ENCODE measurements at places on chromosomes 7 and 10. TPM values are rescaled to one million over a fixed set of nuclear protein-coding genes. Genes with fewer than 3 reads are reported as not detected.

- no peak for DNase-seq
Measured at GRCh38 chr7:26480156-26480555, 188.5 kb downstream of the SNX10 start.

DNA sequence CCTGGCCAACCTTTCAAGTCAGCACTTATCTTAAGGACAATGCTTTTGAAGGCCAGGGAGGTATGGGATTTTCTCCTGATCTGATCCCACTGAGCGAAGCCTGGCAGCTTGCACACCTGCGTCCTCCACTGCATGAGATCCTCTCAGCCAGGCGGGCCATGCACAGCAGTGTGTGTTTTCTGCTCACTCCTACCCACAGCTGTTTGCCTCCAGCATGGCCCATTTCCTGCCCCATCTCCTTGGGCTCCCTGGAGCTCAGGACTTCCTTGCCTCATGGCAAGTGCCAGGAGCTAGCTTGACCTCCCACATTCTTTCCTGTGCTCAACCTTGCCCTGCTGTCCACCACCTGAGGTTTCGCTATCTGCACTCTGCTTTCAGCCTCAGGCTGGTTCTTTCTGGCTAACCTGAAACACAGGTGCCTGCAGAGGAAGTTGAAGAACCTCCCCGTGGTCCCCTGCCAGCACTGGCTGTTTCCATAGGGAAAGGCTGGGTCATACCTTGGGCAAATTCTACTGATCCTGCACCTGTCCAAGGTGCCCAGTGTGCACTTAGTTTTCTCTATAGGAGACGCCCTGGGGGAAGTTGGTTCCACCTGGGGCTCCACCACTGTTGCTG is 43.9 kb upstream of the EEPD1 start:
- no peak for DNase-seq

DNA sequence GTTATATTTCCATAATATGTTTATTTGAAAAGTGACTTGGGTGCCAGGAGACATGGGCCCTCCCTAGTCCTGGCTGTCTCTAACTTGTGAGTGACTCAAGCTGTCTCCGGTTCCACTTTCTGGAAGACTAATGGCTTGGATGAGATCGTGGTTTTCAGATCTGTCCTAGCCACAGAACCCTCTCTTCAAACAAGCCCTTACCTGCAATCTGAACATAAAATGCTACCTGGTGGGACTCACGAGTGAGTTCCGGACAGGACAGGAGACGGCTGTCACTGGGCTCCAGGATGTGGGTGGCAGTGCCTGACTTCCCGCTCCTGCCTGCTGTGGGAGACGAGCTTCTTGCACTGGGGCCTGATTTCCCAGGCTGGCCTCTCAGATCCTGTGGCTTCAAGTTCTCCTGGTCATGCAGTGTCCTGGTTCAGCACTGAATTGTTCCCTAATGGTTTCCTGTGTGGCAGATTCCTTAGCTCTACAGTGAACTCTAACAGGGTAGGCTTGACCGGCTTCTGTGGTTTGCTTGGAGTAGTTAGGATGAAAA is 26.0 kb upstream of the PFKFB3 start:
- no peak for DNase-seq

- no peak for DNase-seq
Measured at GRCh38 chr7:129089521-129090212, 34.8 kb upstream of the TNPO3 start.

DNA sequence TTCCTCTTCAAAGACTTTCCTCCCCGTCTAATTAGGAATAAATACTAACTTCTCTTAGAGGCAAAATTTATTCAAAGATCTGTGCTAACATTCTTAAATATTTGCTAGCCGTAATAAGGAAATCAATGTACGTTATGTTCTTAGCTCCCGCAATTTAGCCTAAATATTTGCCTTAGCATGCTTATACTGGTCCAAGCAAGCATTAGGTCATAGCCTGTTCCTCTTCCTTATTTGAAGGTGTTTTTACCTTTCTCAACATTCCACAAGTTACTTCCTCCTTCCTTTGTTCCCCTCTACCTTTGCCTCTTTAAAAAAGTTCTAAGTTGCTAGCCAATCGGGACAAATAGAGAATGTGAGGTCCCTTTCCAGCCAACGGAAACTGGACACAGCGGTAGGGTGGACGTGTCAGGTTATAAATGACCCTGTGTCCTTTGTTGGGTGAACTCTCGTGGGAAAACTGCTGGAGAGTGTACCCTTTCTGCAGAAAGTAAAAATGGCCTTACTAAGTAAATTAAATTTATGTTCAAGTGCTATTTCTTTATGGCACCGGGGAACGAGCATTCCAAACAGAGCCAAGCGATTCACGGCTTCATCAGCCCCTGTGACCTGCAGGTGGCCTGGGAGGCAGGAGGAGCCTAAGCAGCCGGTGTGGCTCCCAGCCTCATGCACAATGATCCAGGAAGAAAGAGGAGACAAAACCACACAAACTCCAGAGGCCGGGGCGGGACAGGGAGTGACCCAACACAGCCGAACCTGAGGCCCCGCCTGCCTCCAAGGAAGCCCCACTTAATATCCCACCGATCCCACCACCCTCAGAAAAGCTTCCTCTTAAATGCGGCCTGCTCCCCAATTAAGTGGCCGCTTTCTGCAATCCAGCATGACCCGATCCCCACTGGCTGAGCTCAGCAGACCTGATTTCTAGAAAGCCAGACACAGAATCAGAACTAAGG is 67.0 kb downstream of the ZRANB1 start:
- DNase-seq: no peak

DNA sequence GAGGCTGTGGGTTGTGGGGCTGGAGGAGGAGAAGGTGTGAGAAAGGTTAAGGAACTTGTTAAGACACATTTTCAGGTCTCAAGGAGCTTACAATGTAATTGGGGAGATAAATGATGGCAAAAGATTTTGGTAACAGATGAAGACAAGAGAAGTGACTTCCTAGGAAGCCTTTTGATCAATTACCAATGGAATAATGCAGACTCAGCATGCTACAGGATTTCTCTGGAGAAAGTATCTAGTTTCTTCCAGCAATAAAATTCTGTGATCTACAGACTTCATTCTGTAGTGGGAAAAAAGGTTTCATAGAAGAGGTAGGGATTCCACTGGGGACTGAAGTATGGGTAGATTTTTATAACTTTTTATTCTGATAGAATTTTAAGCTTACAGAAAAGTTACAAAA is 184.2 kb upstream of the RHOBTB1 start:
- DNase-seq: no peak

GRCh38 chr10:21496343-21497176 is 28.9 kb downstream of the SKIDA1 start:
- DNase-seq: peak; percentile 65

- DNase-seq: no peak
Measured at GRCh38 chr7:135321556-135321955, 87.9 kb downstream of the STRA8 start.

DNA sequence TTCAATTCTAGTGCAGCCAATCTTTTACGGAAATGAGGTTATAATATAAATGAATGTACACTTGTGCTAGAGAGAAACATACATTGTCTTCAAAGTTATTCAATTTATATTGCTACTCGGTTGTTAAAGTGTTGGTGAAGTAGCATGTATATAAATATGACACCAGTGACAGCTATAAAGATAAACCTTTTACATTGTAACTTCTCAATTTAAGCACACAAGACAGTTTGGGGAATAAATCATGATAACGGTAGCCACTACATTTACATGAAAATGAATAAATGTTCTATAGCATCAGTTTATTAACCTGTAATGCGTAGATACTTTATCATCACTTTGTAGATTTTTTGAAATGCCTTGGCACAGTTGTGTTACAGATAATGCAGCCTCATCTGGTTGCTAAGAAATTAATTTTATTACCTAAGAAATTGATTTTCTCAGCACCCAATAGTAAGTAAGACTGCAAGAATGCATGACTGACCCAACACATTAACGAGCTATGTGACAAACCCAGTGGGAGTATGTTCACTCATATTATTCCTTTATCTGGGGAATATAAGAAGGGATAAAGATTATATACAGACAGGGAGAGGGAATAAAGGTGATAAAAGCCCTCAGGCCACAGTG is 283.9 kb upstream of the NPVF start:
- no peak for DNase-seq

- DNase-seq: no peak
Measured at GRCh38 chr7:91527460-91527859, 263.2 kb downstream of the FZD1 start.

LRRC18 gene
- total RNA-seq: not detected

CLRN3 gene
- not detected for total RNA-seq

AGMO gene
- total RNA-seq: not detected

IFIT1B gene
- total RNA-seq: not detected

ZNF32 gene
- 22.9 TPM for total RNA-seq
